ENCODE measurements at places on chromosomes 3 and 15.

DNA sequence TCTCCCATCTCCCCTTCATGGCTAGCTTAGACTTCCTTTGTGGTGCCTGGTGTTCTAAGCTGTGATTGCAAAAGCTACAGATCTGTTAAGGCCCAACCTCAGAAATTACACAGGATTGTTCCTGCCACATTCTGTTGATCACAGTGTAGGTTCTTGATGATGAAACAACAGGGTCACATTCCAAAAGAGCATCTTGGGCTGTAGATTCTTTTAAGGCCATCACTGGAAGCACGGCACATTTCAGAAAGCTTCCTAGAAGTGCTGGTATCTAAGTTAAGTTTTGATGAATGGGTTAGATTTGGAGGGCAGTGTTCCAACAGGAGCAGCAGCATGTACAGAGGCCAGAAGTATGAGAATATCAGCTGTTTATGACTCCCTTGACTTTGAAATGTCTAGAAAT lies 107.5 kb upstream of the SKOR1 start:
- no peak for DNase-seq

- no peak for DNase-seq
Observed at GRCh38 chr3:23390989-23391553, 187.9 kb downstream of the UBE2E2 start.

GRCh38 chr3:146250449-146251382 lies at the start of gene PLSCR4:
Gene PLSCR4, minus strand, starts transcription at chr3:146251105. Its CDS starts 29,034 bp downstream, at chr3:146222071.
- DNase-seq = peak; percentile 94

DNA sequence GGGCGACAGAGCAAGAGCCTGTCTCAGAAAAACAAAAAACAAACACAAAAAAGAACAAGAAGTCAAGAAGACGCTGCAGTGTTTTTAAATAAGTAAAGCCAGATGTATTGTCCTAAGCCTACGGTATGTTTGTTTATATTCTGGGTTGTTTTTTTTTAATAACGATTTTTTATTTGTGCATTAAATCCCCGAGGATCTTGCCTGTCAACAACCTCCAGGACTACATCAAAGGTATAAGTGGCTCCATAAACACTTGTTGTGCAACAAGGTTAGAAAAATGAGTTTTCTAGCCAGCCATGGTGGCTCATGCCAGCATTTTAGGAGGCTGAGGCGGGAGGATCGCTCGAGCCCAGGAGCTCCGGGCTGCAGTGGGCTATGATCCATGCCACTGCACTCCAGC lies 26.1 kb downstream of the ITGB5 start:
- DNase-seq = no peak

DNA sequence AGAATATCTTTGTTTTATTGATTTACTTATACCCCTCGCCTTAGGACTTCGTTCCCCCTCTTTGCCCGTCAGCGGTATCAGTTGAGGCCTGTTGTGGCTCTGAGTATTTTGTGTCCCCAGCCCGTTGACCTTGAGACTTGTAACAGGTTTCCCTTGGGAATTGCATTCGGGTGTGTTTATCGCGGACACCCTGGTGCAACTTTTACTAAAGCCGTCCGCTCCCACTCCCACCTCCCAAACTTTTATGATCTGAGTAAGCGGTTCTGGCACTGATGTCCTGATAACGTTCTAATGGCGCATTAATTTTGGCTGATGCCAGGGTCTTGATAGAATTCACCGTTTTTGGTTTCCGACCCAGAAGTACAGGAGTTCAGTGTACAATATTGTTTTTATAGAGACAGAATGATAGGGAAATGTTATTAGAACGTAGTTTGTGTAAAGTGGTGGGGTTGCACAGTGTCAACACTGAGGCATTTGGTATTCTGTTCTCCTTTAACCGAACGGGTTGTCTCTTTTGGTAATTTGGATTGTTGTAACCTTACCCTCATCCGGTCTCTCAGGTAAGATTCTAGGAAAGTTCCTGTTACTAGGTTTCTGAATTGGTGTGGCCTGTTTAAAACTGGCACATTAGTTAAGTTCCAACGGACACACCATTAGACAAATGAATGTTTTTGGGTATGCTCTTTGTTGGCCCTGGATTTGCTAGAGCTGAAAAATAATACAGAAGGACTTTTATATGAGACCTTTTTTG lies 47.8 kb downstream of the OIP5 start:
- peak; percentile 30 for DNase-seq

- no peak for DNase-seq
Observed at GRCh38 chr15:35633677-35634076, 87.7 kb upstream of the DPH6 start.

GRCh38 chr3:189490337-189490736 lies 140.9 kb upstream of the TP63 start:
- DNase-seq = no peak

GRCh38 chr3:27224197-27224596 lies 145.0 kb downstream of the NEK10 start:
- peak; percentile 49 for DNase-seq

DNA sequence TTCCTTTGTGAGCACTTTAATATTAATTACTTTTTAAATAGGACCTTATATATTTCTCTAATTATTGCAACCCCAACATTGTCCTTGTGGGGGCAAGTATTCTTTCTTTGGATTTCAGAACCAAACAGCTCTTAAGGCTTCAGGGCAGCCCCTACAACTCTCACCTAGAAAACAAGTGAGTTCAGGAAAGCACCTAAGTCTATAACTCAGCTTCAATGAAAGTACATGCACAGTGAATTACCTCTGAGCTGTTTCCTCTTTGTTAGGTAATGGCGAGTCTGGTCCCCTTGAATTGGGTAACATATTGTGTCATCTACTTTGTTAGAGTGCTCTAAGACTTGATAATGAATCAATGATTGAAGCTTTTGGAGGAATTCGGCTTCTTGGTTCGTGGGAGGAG lies 545.7 kb downstream of the NLGN1 start:
- DNase-seq = no peak

DNA sequence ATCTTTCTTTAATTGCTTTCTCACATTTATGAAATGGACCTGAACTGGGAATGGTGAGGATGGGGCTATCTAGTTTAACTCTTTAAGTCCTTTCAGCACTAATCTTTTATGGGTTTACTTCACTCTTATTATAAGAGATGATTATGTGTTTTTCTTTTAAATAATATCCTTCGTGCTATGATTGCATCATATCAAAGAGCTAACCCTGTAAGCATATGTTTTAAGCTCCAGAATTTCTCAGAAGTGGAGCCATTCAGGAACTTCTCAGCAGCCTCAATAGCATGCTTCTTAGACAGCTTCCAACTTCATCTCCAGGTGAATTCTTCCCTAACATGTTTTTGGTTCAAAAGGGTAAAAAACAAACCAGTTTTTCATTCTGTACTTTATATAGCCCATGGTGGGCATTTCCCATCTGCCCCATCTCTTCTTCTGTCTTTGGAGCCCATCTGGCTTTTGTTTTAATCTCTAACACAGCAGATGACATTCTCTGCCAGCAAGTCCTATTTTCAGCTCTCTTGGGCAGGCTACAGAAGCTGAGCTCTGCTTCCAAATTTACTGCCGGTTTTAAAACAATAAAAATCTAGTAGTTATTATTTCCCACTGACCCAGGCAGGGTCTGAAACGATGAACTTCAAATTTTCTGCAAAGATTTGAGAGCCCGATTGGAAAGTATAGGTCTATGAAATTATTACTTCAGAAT lies 26.8 kb upstream of the IL1RAP start:
- DNase-seq = no peak

GRCh38 chr3:68515237-68515636 lies 417.1 kb downstream of the TAFA4 start:
- no peak for DNase-seq

DNA sequence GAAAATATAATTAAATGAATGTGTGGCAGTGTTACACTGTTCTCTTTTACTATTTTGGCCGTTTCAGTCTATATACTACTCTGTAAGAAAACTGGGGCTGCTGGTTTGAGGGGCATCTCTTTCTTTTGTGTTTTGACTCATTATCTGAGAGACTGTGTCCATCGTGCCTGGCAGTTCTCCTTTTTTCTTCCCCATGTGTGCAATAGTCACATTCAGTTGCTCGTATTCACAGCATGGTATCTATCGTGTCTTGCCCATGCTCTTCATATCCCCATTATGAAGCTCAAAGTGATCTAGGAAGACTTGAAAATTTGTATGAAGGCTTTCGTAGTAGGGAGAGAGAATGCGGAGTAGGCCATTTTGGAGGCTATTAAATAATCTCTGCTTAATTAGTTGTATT lies 29.8 kb upstream of the FAH start:
- DNase-seq = no peak

DNA sequence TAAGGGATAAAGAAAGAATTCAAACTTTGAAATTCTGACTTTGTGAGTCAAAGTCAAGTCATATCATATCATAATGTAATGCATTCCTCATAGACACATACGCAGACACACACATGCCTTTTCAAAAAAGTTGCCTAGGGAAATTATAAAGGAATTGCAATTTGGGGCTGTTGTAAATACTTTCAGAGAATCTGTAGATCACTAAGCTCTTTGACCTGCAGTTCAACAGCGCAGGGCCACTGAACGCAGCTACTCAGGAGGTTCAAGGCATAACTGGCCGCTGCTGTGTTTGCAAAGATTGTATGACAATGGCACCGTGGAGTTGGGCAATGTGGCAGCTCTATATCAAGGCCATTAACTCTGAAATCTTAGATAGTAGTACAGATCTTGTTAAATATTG lies 188.4 kb upstream of the THRB start:
- DNase-seq = no peak

DNA sequence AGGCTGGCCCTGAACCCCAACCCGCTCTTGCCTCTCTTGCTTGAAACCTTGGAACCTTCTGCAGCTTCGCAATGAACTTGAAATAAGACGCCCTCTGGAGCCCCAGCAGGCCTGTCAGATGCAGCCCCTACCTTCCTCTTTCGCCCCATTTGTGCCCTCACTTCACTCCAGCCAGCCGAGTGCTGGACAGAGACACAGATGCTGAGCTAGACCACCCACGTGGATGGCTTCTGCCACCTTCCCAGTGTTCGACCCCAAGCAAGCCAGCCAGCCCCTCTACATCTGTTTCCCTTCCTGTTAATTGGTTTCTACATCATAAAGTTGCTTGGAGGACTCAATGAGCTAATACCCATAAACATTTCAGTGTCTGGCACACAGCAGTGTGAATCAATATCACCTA lies 23.8 kb upstream of the SNRPA1 start:
- no peak for DNase-seq

DNA sequence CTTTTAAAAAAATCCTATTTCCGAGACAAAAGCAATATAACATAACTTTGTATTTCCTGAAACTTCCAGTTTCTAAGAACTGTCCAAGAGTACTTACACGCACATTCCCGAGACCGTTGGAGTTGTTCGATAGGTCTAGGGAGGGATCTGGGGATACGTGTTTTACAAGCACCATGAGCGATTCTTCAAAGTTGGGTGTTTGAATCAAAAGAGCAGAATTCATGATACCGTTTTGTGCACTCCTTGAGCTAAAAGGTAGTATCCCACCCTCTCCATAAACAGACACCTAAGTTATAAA lies 700 bp upstream of the EDEM1 start:
- no peak for DNase-seq

DNA sequence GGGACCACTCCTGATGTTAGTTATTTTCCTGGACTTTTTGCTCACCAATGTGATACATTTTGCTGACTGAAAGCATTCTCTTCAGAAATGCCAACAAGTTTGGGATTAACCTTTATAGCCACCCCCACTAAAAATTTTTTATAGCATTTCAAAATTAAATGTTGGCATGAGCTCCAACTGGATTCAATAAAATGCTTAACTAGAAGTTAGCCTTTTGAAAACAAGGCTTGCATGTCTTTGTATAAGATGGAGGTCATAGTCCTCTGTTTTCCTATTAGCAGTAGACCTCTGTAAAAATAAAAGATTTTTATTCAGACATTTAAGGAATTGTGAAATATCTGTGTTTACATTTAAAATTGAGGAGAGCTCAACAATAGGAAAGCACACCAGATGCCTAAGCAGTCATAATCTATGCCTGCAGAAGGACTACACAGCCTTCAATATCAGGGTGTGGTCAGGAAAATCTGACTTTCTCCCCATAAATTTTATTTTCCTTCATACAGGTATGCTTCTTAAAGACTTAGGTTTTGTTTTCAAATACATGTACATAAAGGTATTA lies 87.2 kb downstream of the DNAJC13 start:
- DNase-seq = no peak

DNA sequence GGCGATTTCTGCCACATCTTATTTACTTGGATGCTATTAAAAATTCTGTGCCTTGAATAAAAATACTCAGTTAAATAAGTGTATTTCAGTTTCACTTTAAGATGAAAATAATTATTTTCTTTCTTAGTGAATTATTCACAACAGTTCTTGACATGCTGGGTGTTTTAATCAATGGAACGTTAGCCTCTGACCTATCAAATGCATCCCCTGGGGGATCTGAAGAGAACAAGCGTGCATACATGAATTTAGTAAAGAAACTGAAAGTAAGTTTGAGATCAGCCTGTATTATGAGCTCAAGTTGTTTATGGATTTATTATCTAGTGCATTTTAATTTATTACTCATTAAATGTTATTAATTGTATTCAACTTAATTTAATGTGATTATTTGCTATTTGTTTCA lies 597 bp downstream of the P2RY12 start:
- DNase-seq = peak; percentile 12

DNA sequence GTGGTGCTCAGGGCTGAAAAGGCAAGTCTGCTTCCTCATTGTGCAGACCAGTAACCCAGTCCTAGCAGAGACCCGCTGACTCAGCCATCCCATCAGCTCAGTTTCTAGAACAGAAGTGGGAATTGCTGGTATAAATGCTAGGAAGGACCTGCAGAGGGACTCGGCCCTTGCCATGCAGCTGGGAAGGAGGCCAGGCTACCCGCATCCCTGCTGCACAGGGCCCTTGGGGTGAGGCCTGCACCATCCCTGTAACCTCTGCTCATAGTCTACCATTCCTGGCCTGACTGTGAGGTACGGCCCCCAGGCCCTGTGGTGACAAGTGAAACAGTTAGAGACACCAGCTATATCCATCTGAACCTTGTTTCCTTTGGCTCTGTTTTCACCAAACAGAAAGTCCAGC lies 23.5 kb downstream of the RAB6B start:
- no peak for DNase-seq

- DNase-seq = no peak
Observed at GRCh38 chr3:190491533-190492054, 22.3 kb upstream of the IL1RAP start.

GRCh38 chr15:23401627-23402026 lies 45.4 kb downstream of the GOLGA6L2 start:
- no peak for DNase-seq

DNA sequence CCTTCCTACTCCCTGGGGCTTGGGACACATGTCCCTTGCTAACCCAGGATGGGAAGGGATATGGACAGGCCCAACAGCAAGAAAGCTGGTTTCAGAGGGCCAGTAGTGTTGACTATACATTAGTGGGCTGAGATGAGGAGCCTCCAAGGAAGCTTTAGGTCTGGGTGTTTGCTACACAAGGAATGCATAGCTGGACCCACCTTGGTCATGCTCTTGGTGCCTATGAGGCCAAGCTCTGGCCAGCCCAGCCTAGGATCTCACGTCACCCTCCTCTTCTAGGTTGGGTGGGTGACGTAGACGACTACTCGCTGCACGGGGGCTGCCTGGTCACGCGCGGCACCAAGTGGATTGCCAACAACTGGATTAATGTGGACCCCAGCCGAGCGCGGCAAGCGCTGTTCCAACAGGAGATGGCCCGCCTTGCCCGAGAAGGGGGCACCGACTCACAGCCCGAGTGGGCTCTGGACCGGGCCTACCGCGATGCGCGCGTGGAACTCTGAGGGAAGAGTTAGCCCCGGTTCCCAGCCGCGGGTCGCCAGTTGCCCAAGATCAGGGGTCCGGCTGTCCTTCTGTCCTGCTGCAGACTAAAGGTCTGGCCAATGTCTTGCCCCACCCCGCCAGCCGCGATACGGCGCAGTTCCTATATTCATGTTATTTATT lies 653 bp upstream of the WDR6 start:
- peak; percentile 48 for DNase-seq

Measured in GM03348 (cell line).